Stimulated activated CD4-positive, alpha-beta T cell treated with anti-CD3 and anti-CD28 coated beads, Interleukin-1b, Interleukin-23, amount 100 ng/mL, for 48 hours (primary cell): ENCODE measurements at places on chromosomes 16 and 17.

DNA sequence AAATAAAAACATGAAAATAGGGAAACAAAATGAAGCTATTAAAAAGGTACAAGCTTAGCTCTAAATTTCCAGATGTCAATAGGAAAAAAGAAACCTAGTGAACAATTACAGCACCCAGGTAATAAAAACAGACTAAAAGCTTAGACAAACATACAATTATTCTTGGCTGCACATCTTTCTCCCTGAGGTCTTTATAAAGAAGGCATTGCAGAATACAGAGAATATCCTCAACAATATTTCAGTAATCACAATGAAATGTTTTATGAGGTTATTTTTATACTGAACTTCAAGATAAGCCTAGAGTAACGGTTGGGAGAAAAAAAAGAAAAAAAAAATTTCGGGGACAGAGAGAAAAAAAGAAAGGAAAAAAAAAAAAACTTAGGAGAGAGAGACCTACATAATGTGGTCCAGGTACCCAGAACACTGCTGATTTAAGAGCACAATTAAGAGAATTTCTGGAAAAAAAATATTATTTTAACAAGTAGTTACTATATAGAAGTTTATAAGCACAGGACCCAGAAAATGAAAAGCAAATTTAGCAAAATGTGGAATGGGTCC lies 26.5 kb downstream of the KANSL1 start:
- DNase-seq: no peak

DNA sequence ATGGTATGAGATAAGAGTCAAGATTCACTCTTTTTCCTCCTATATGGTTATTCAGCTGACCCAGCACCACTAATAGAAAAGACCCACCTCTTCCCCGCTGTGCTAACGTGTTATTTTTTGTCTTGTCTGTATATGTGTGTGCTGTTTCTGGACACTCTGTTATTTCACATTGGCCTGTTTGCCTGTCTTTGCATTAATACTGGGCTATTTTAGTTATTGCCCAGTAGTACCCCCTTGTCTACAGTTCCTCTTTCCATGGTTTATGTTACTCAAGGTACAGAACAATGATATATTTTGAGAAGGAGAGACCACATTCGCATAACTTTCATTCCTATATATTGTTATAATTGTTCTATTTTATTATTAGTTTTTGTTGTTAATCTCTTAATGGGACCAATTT lies 74.0 kb upstream of the SIAH1 start:
- DNase-seq: no peak

- no peak for DNase-seq
Observed at GRCh38 chr16:66620429-66620795, 15.9 kb downstream of the CMTM3 start.

DNA sequence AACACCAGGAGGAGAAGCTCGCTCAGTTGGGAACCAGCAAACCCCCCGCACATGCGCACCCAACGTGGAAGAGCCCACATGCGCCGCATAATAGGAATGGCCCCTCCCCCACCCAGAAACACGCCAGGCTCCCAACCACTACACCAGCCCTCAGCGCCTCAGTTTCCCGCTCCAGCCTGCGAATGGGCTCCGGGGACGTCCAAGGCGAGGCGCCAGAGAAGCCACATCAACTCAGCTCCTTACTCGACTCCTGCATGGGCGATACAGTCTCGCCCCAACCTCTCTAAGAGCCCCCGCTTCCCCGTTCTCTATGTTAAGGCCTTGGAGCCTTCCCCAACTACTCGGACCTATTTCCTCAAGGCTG lies 504 bp downstream of the SRSF1 start:
- peak; percentile 70 for DNase-seq

GRCh38 chr17:2939714-2940351 lies 123.6 kb downstream of the OR1D5 start:
- no peak for DNase-seq

DNA sequence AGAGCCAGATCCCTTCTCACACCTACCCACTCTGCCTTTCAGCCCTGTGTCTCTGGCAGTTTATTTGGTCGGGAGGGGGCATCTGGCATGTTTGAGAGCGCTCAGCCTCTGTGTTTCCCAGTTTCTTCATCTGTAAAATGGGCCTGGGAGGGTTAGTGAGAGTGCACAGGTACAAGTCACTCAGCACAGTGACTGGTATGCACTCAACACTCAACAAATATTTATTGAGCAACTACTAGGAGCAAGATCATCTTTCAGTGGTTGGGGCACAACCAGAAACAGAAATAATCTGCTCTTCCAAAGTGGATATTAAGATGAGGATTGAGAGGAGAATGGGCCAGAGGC lies 13.7 kb upstream of the SRCIN1 start:
- DNase-seq: no peak

GRCh38 chr17:67312265-67312664 lies 54.1 kb downstream of the PSMD12 start:
- DNase-seq: no peak

DNA sequence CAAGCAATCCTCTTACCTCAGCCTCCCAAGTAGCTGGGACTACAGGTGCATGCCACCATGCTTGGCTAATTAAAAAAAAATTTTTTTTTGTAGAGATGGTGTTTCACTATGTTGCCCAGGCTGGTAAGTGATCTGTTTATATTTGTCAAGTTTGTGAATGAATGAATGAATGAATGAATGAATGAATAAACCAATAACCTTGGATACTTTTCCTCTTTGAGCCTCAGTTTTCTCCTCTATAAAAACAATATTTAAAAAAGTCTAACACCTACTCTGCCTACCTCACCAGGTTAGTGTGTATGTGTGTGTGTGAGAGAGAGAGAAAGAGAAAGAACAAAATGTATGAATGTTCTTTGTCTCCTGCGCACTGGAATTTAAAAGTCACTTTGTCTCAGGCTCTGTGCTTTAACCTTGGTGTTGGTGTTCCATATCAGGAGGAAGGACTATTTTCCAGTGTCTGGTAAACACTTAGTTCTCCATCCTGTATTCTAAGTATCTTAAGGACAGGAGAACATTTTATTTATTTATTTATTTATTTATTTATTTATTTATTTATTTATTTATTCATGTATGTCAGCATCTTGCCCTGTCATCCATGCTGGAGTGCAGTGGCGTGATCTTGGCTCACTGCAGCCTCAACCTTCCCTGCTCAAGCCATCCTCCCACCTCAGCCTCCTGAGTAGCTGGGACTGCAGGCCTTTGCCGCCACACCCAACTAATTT lies 27.1 kb downstream of the CHD9 start:
- DNase-seq: no peak

DNA sequence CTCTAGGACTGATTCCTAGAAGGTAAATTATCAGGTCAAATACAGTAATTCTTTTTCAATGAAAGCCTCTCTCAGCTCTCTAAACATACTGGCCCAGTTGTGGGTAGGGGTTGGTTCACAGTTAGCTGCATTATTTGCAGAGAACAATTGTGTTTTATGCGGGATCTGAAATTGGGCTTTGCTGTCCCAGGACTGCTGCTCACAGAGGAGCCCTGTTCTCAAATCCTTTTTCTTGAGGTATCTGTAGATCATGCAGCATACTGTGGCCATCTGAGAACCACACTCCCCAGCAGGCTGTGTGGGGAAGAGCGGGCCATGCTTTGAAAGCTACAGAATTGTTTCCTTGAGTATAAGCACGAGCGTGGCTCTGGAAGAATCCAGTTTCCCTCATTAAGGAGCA lies 17.5 kb downstream of the MTHFSD start:
- DNase-seq: no peak

- DNase-seq: no peak
Observed at GRCh38 chr17:78557598-78558039, 19.6 kb downstream of the DNAH17 start.

DNA sequence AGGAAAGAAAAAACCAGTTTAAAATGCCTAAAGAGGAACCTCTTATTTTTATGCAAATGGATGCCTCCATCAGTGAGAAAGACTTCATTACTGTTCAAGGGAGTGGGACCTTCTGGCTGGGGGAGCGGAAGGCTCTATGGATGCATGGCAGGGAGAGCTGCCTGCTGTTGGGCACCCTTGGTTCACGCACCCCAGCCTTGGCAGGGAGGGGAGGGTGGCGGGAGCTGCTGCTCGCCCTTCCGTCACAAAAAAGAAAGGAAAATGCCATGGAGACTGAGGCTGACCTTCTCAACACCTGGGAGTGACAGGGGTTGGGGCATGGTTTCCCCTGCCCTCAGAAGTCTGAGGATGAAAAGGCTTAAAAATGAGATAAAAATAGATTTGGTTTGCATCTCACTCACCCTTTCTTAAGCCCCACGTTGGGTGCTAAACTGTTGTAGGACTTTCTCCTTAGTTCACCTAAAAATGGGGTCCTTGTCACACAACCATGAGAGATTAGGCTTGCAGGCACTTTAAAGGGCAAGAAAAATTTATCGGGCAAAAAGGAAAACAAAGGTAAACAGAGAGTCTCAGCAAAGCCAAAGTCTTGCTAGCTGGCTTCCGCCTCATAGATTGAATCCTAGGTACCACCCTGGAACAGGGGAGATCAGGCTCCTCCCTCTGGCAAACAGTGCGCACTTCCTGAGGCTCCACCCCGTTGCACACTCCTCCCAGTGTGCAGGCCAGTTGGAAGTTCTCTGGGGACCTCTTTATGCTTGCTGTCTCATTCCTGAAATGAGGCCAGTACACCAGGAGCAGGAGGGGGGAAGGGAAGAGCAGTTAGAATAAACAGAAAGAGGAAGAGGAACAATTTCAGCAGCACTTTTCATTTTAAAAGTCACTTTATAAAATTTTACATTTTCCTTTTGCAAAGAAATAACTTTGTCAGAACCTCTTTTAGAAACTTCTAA lies 31.6 kb downstream of the PHKB start:
- DNase-seq: peak; percentile 13

- peak; percentile 8 for DNase-seq
Observed at GRCh38 chr17:48352630-48353029, 77.4 kb downstream of the SKAP1 start.

- no peak for DNase-seq
Observed at GRCh38 chr17:22570144-22570845, 878.0 kb downstream of the KCNJ18 start.

- DNase-seq: no peak
Observed at GRCh38 chr16:81570151-81570846, 125.7 kb downstream of the CMIP start.

- DNase-seq: no peak
Observed at GRCh38 chr17:83055911-83056582, 23.4 kb upstream of the METRNL start.

- no peak for DNase-seq
Observed at GRCh38 chr17:66044083-66044482, 147.8 kb downstream of the CEP112 start.

- no peak for DNase-seq
Observed at GRCh38 chr16:73154063-73154870, 106.3 kb upstream of the ZFHX3 start.

DNA sequence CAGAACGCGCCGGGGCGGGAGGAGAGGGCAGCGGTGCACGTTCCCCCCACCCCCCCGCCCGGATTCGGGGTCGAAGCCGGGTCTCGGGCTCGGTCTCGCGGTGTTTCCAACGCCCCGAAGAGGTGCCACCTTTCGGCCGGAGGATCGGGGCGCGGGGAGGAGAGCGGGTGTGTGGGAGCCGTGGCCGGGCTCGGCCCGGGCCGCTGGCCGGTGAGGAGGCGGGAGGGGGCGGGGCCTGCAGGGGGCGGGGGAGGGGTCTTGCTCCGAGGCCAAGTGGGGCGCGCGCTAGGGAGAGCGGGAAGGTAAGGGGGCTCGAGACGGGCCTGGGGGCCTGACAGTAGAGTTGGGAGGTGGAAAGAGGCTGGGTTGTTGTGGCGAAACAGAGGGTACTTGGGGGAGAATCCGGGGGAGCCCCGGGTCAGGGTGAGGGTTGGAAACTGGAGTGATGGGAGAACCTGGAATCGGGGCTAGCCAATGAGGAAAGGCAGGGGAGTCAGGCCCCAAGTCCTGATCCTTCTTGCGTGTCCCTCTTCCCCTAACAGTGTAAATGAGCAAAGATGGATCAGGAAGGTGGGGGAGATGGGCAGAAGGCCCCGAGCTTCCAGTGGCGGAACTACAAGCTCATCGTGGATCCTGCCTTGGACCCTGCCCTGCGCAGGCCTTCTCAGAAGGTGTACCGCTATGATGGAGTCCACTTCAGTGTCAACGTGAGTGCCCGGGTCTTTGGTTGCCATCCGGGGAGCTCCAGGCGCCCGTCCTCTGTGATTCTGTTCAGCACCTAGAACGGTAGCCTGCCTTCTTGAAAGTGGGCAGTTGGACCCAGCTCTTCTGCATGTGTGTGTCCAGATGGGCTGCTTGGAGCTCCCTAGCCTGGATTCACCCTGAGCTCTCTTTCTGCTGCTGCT lies 873 bp downstream of the SETD1A start:
- no peak for DNase-seq

DNA sequence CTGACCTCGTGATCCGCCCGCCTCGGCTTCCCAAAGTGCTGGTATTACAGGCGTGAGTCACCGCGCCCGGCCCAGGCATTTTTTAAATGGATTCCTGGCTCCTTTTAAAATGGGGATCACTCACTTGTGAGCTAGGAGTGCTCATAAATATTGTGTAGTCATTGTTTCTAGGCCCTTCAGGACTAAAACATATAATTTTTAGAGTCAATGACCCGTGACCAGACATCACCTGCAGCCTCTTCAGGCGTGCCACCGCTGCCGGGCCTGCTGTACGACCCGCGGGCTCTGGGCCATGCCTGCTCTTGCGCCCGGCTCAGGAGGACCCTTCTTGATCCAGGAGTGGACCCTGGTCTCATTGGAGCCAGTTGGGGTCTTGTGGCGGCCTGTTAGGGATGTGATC lies 30.8 kb downstream of the EFCAB5 start:
- DNase-seq: no peak
